ENCODE measurements at places on chromosomes 1 and 21. TPM values are rescaled to one million over a fixed set of nuclear protein-coding genes. Genes with fewer than 3 reads are reported as not detected.

DNA sequence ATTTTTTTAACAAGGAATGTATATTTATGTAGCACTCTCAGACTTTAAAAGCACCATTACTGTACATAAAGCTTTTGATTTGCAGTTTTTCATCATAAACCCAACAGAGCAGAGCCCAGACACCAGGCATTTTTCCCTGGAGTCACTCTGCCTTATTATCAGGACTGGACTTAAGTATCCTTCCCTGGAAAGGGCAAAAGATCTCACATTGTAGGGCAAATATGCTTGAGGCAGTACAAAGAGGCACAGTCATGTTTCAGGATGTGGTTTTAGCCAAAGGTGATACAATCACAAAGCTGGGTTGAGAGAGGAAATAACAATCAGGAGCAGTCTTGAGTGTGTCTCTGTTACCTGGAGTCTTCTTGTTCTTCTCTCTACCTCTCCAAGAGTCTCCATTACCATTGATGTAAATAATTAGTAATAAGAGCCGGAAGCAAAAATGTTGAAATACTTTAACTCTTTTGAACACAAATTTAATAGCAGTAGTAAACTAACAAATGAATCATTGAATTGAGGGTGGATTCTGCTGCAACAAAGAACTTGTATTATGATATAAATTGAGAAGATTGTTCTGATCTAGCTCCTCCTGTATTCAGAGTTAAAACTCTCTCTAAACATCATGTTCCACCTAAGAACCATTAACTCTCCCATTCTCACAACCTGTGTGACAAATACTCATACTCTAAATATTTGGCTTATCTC lies 160.5 kb downstream of the LTN1 start:
- DNase-seq: no peak

DNA sequence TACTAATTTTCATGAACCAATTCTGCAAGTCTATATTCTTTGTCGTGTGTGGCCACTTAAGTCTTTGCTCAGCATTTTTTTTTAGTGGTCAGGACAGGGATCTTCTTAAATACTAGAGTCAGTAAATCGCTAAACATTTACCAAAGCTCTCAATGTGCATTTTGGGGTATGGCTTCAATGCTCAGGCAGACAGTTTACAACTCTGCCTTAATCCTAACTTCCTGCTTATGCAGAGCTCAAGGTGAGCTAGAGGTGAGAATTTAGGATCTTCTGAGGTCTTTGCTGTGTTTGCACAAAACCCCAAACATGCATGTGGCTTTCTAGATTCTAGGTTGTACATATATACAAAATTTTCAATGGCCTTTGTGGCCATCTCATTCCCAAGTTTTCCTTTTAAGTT lies 153.0 kb downstream of the DNM3 start:
- DNase-seq: no peak

- no peak for DNase-seq
These were observed 19.9 kb downstream of the FAM89A start for GRCh38 chr1:231020139-231020601.

DNA sequence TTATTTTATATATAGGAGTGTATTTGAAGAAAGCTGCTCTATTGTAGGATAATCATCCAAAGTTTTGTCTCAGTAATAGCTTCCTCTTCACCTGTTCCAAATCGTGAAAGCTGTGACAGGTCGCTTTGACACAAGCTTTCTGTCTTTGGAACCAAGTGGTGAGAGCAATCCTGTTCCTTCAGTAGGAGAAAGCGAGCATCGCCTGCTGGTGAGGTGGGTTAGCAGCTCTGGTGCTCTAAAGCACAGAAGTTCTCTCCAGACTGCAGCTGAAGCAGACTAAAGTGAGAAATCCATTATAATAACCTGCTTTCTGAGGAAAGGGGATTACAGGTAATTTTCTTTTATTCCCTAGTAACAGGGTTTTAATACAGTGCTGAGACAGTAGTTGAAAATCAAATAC lies 803.8 kb downstream of the ADGRL2 start:
- no peak for DNase-seq

- no peak for DNase-seq
These were observed 11.5 kb upstream of the HCRTR1 start for GRCh38 chr1:31605908-31606427.

- peak; percentile 69 for DNase-seq
These were observed 16.0 kb downstream of the DHRS3 start for GRCh38 chr1:12601700-12602658.

DNA sequence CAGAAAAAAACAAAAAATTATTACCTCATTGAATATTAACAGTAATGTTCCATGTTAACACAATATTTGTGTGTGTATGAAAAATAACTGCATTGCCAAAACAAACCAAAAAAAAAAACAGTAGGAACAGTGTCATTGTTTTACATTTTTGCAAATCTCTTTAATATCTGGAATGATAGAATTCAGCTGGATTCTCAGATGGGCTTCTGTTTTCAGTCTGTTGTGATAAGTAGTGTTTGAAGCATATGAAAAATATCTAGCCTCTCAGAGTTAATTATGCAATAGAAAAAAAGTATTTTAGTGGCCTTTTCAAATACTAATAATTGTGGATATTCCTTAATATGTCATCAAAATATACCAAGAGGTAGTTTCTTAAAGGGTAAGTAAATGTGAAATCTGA lies 52.9 kb upstream of the RWDD3 start:
- no peak for DNase-seq

Gene LRRC3
- total RNA-seq: 1.4 TPM

Gene DMBX1
- not detected for total RNA-seq

Gene ZNF593OS
- total RNA-seq: not detected

Gene PTPN7
- 1.3 TPM for total RNA-seq

Gene PPOX
- total RNA-seq: 12.7 TPM

Data from left cardiac atrium (tissue), 4 donors.